NCI-H2171 (cell line): ENCODE measurements at places on chromosomes 2 and 18.

- no peak for DNase-seq
These were observed 152.6 kb downstream of the ANKRD44 start for GRCh38 chr2:197157879-197158537.

- no peak for DNase-seq
These were observed 453.2 kb upstream of the SETBP1 start for GRCh38 chr18:44227501-44227900.

DNA sequence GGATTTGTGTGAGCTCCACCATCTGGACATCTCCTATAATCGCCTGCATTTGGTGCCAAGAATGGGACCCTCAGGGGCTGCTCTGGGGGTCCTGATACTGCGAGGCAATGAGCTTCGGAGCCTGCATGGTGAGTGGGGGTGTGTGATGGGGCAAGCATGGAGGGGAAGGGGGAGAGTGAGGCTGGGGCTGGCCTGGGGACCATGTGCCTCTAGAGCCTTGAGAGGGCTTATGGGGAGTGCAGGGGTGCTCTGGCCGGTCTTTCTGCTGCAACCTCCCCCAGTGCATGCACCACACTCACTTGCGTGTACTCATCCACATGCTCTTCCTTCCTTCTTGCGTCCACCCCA, 7.9 kb downstream of the STK11IP start:
- DNase-seq, result no peak

DNA sequence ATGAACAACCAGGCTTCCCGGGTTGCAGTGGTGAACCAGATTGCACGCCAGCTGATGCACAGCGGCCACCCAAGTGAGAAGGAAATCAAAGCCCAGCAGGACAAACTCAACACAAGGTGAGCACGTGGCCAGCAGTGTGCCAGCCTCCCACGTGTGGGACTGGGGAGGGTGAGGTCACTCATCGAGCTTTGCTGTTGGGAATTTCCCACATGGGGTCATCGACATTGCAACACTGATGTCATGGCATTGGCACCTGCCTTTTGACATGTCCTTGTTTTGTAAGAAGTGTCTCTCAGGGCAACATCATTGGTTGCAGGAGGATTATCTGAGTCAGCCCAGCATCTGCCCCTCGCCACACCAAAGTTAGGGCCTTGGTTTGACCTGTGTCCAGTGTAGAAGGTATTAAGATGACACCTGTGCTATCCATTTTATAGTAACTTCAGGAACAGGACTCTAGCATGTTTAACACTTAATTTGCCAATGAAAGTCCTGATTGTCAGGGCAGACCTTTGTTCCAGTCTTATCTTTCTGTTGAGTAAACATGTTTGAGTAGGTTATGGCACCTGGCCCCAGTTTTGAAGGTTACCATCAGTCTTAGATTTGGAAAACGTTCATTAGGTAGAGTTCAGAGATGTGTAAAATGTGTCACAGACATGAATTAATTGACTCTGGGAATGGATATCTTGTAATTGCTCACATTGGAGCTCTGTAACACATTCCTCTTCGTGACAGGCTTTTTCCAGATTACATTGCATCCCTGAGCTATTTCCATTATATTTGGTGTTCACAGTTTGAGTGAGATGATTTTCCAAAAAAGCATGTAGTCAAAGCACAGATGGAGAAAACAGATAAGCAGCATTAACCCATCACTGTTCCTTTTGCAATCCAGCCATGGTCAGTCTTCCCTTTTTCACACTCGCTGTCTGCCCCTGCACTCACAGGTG, 93.3 kb upstream of the EML6 start:
- no peak for DNase-seq

- no peak for DNase-seq
These were observed 511.6 kb downstream of the ARHGAP15 start for GRCh38 chr2:143640826-143641225.
